ENCODE measurements at places on chromosomes 7 and 10. TPM values are rescaled to one million over a fixed set of nuclear protein-coding genes. Genes with fewer than 3 reads are reported as not detected.

The CHRM2 gene
- 0.09 TPM for polyA plus RNA-seq

The TCERG1L gene
- 0.22 TPM for polyA plus RNA-seq

The PLOD3 gene
- 41.4 TPM for polyA plus RNA-seq

The RHOBTB1 gene
- polyA plus RNA-seq: 20.7 TPM

The SYT15B gene
- polyA plus RNA-seq: 0.77 TPM

The DPYSL4 gene
- 1.3 TPM for polyA plus RNA-seq

The CCL26 gene
- 1.00 TPM for polyA plus RNA-seq

The SPDYE2B gene
- 2.7 TPM for polyA plus RNA-seq

The ZNF12 gene
- polyA plus RNA-seq: 17.6 TPM

The MRC1 gene
- 14.5 TPM for polyA plus RNA-seq

The RARRES2 gene
- polyA plus RNA-seq: 47.9 TPM

The VSTM4 gene
- polyA plus RNA-seq: 40.9 TPM

The CDNF gene
- 3.5 TPM for polyA plus RNA-seq

The CPED1 gene
- 8.4 TPM for polyA plus RNA-seq

The HNRNPA2B1 gene
- polyA plus RNA-seq: 660 TPM

The CRHR2 gene
- polyA plus RNA-seq: 3.4 TPM

The FXYD4 gene
- 1.1 TPM for polyA plus RNA-seq

The SUGCT gene
- 2.2 TPM for polyA plus RNA-seq

The CELF2 gene
- 70.1 TPM for polyA plus RNA-seq

The TMEM229A gene
- polyA plus RNA-seq: not detected

The ANKRD1 gene
- polyA plus RNA-seq: 143 TPM

The MAGI2 gene
- 3.7 TPM for polyA plus RNA-seq

The TUBB8 gene
- polyA plus RNA-seq: not detected

The C10orf95 gene
- not detected for polyA plus RNA-seq

The FIS1 gene
- 125 TPM for polyA plus RNA-seq

The PARP12 gene
- 11.3 TPM for polyA plus RNA-seq

The PRLHR gene
- polyA plus RNA-seq: not detected

The LRRD1 gene
- 0.44 TPM for polyA plus RNA-seq

The PCGF6 gene
- polyA plus RNA-seq: 8.5 TPM

The RPA3 gene
- 19.8 TPM for polyA plus RNA-seq

The ANKRD30A gene
- not detected for polyA plus RNA-seq

The KCP gene
- polyA plus RNA-seq: 1.9 TPM

The NME8 gene
- polyA plus RNA-seq: not detected

The ATOH7 gene
- 0.15 TPM for polyA plus RNA-seq

The NEUROD6 gene
- polyA plus RNA-seq: 0.09 TPM

The MGAM2 gene
- 0.04 TPM for polyA plus RNA-seq

The VWA2 gene
- polyA plus RNA-seq: 0.48 TPM

The SPOCK2 gene
- 3.4 TPM for polyA plus RNA-seq

The LCOR gene
- polyA plus RNA-seq: 16.8 TPM

The PLEKHA1 gene
- polyA plus RNA-seq: 32.3 TPM

The BAIAP2L1 gene
- 6.8 TPM for polyA plus RNA-seq

The BEND7 gene
- polyA plus RNA-seq: 7.8 TPM

The ENTPD1 gene
- 12.3 TPM for polyA plus RNA-seq

The USP54 gene
- 17.6 TPM for polyA plus RNA-seq

The SFMBT2 gene
- polyA plus RNA-seq: 6.3 TPM

The FAM25G gene
- not detected for polyA plus RNA-seq

The PNLIPRP1 gene
- polyA plus RNA-seq: not detected

The ZNF282 gene
- 18.4 TPM for polyA plus RNA-seq

The CYP26C1 gene
- not detected for polyA plus RNA-seq

The SEM1 gene
- 133 TPM for polyA plus RNA-seq

The NRCAM gene
- 34.9 TPM for polyA plus RNA-seq

The SLC16A9 gene
- 3.3 TPM for polyA plus RNA-seq

The HOXA2 gene
- 3.1 TPM for polyA plus RNA-seq

The CFAP70 gene
- 2.3 TPM for polyA plus RNA-seq

The SMC3 gene
- polyA plus RNA-seq: 40.4 TPM

The SPAM1 gene
- not detected for polyA plus RNA-seq

The KBTBD2 gene
- 35.1 TPM for polyA plus RNA-seq

The ASIC3 gene
- 6.8 TPM for polyA plus RNA-seq
